Stimulated activated CD8-positive, alpha-beta memory T cell treated with anti-CD3 and anti-CD28 coated beads, Interleukin-4, amount 100 ng/mL, for 24 hours (primary cell): ENCODE measurements at places on chromosomes 5 and 9.

DNA sequence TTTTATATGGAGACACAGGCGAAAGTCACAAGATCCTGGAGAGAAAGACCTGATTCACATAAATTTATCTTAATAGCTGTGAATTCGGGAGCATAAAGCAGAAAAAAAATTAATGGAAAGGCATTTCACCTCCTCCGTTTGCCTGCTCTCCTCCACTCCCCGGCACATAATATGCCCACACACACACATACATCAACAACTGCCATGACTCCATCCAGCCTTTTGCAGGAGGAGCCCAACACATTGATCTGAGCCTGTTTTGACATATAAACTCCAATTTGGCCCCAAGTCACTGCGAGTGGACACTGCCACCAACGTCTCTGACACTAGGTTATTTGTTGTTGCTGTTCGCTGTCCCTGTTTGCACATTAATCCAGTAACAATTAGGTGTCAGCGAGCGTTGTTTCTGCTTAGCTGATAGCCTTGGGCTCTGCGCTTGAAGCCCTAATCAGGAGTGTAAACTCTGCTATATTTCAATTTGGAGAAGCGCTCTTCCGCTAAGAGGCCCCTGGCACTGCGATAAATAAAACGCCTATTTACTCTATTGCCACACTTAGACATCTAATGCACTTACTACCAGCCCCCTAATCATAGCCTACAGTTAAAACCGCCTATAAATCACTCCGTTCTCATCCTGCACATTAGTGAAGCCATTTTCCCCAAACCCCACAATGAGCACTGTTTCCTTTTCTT lies 195.8 kb upstream of the TBCA start:
- no peak for DNase-seq

DNA sequence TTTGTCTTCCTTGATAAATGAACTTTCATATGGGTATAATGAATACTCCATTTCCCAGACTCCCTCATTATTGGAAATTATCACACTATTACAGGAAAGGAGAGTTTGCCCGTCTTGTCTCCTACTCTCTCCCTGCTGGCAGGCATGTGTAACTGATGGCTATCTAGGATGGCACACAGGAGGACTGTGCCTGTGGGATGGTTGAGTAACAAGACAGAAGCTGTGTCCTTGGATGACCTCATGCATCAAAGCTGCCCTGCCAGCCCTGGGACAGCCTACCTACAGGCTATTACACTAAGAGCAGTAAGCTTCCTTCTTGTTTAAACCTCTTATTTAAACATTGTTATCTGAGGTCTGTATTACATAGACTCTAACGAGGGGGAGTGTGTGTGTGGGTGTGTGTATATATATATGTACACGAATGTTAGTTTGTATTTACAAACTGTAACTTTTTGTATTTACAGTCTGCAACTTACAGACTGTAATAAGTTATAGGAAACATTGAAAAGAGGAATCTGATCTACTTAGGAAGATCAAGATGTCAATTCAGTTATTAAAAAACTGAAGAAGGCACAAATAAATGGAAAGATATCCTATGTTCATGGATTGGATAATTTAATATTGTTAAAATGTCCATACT lies 247.6 kb upstream of the ACO1 start:
- no peak for DNase-seq

DNA sequence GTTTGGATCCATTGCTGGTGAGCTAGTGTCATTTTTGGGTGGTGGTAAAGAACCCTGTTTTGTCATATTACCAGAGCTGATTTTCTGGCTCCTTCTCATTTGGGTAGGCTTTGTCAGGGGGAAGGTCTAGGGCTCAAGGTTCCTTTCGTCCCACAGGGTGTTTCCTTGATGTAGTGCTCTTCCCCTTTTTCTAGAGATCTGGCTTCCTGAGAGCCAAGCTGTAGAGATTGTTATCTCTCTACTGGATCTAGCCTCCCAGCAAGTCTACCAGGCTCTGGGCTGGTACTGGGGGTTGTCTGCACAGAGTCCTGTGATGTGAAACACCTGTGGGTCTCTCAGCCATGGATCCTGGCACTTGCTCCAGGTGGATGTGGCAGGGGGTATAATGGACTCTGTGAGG lies 145.9 kb downstream of the HINT1 start:
- DNase-seq, result no peak

DNA sequence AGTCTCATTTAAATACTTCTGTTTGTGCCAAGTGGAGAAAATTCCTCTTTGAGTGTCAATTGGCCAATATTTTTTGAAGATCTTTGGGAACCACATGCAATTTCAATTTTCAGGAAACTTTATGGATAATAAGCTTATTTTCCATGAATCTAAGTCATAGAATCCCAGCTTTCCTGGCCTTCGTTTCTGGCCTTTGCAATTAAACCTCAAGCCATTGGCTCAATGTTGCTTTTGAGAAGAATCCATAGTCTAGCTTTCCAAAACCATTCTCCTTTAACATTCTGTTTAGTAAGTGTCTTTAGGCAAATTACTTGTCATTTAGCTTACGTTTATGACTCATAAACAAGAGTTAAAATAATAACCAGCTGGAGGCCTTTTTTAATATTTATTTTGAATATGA lies 145.0 kb upstream of the FTMT start:
- DNase-seq, result no peak

GRCh38 chr9:96868709-96869108 lies 14.4 kb upstream of the ZNF782 start:
- no peak for DNase-seq

DNA sequence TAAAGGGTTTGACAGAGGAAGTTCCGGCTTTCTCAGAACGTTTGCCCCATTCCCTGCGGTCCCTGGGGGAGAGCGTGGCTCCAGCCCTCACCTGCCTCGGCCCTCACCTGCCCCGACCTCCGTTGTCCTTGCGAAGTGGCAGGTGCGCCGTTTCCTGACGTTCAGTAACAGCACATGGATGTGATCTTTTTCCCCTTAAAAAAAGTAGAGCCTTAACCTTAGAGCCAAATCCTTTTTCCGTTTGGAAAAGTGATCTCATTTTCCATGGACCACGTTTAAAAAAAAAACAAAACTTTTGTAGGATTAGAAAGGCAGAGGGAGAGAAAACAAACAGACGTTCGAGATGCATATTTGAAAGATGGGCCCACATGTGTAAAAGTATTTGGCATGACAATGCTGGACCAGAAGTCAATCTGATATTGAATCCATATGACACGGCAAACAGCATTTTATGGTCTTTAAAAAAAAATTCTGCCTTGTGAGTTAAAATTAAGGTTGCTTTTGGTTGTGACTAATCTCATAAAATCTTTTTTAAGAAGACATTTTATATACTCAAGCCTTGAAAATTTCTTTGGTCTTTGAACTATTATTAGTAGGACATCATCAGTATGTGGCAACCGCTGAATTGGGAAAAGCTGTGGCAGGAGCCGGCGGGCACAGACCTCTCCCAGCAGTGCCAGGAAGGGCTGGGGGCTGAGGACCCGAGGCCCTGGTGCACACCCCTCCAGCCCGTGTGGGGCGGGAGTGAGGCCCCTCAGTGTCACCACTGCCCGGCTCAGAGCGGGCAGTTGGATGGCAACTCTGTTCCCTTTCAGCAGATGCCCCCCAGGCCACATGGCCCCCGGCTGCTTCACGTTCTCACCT lies 42.5 kb upstream of the EXOC3 start:
- DNase-seq, result no peak

- no peak for DNase-seq
These were observed 326.7 kb upstream of the ZNF608 start for GRCh38 chr5:125073090-125073489.

GRCh38 chr9:2616692-2617377 lies 4.8 kb upstream of the VLDLR start:
- DNase-seq, result no peak

GRCh38 chr5:163607256-163607655 lies 101.8 kb downstream of the MAT2B start:
- DNase-seq, result no peak
